ENCODE measurements at places on chromosomes 4 and X.

DNA sequence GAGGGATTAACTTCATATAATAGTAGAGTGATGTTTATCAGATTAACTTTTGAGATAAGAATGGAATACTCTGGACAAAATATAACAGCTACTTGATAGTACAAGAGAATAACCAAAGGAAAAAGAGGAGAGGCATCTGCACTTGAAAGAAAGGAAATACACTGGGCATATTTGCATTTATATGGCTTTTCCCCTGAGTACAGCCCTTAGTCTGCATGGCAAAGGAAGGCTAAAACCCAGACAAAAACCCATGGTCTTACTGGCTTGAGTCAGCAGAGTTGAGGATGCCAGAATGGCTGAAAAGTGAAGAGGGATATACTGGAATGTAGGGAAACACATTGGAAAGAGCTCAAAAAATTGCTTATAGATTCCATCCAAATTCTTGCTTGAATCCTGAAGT, 101.6 kb downstream of the COL4A5 start:
- DNase-seq, result no peak

- no peak for DNase-seq
Observed at GRCh38 chr4:154490583-154491340, 837 bp downstream of the DCHS2 start.

GRCh38 chr4:122434285-122434684, 22.2 kb downstream of the IL2 start:
- DNase-seq, result no peak

DNA sequence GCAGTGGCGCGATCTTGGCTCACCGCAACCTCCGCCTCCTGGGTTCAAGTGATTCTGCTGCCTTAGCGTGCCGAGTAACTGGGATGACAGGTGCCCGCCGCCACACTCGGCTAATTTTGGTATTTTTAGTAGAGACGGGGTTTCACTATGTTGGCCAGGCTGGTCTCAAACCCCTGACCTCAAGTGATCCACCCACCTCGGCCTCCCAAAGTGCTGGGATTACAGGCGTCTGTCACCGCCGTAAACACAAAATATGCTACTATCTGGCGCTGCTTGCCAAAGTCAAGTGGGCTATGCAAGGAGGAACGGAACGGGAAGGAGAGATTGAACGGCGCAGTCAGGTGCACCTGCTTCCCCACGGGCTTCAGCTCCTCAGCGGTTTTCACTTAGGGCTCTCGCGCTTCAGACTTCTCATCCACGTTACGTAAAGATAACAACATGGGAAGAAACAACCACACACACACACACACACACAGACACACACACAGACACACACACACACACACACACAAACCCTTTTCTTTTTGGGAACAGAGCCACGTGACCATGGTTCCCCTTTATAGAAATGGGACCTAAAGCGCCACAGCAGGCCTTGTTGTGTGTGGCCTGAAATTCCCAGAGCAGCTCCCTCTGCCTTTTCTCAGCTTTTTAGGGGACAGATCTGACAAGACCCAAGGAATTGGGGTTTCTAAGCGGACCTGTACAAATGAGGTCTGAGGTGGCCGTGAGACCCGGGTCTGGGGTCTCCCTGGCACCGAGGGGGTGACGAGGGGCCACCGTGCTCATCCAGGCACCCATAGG, 1.5 kb downstream of the P2RY8 start:
- no peak for DNase-seq

GRCh38 chr4:24605216-24605615, 20.9 kb upstream of the DHX15 start:
- DNase-seq, result no peak

DNA sequence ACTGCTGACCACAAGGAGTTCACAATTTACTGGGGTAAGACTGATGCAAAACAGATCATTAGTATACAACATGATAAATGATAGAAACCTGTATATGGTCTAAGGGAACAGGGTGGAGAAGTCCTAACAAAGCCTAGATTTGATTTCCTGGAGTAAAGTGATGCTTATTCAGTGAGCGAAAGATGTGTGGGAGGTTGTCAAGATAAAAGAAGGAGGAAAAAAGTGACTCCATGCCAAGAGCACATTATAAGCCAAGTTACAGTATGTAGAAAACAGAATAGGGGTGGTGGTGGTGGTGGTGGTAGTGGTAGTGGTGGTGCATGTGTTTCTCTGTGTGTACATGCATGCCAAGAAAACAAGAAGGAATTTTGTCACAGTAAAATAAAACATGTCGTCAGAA, 325.2 kb downstream of the MAPK10 start:
- no peak for DNase-seq

- DNase-seq, result no peak
Observed at GRCh38 chrX:19677121-19677520, 161.8 kb upstream of the MAP3K15 start.

- DNase-seq, result no peak
Observed at GRCh38 chr4:159564615-159565014, 461.7 kb downstream of the RAPGEF2 start.

GRCh38 chr4:125254106-125254505, 60.6 kb upstream of the FAT4 start:
- no peak for DNase-seq

DNA sequence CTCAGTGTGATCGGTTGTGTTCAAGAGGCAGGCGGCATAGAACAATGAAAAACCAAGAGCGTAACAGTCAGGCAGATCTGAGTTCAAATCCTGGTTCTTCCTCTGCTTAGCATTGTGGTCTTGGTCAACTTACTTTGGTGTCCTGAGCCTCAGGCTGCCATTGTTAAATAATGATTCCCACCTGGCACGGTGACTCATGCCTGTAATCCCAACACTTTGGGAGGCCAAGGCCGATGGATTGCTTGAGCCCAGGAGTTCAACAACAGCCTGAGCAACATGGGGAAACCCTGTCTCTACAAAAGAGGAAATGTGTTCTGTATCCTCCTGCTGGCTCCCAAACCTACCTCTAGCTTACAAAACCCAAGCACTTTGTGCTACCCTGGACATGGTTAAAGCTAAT, 129.0 kb upstream of the STX18 start:
- DNase-seq, result no peak

DNA sequence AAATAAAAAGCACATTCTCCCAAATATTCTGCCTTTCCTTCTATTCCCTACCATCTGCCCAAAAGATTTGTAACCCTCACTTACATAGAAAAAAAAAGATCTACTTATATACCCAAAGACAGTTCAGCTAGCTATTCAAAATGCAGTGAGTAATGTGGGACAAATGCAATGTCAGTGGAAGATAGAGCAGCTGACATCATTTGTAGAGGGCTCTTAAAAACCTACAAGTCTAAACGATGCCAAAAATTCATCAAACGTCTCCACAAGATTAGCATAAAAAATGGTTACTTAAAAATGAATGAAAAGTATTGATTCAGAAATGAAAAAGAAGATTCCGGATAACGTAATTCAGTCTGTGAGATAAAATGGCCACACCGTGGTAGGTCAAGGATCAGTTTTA, 96.5 kb downstream of the ASB9 start:
- no peak for DNase-seq

GRCh38 chr4:53518807-53519206, 72.5 kb downstream of the LNX1 start:
- no peak for DNase-seq

- DNase-seq, result no peak
Observed at GRCh38 chrX:21996872-21997455, 35.2 kb upstream of the PHEX start.

GRCh38 chr4:71222661-71223060, 116.2 kb upstream of the SLC4A4 start:
- DNase-seq, result no peak

GRCh38 chr4:109631532-109632108, 71.6 kb downstream of the MCUB start:
- DNase-seq, result no peak

GRCh38 chr4:84924434-84924833, 42.1 kb downstream of the WDFY3 start:
- DNase-seq, result no peak

- no peak for DNase-seq
Observed at GRCh38 chrX:40004921-40005291, 92.9 kb downstream of the BCOR start.

- no peak for DNase-seq
Observed at GRCh38 chr4:76950956-76951671, 1.6 kb downstream of the SEPTIN11 start.

- no peak for DNase-seq
Observed at GRCh38 chr4:136754810-136755530, 777.3 kb downstream of the PCDH18 start.

GRCh38 chr4:122673252-122673651, 52.4 kb upstream of the IL21 start:
- no peak for DNase-seq

DNA sequence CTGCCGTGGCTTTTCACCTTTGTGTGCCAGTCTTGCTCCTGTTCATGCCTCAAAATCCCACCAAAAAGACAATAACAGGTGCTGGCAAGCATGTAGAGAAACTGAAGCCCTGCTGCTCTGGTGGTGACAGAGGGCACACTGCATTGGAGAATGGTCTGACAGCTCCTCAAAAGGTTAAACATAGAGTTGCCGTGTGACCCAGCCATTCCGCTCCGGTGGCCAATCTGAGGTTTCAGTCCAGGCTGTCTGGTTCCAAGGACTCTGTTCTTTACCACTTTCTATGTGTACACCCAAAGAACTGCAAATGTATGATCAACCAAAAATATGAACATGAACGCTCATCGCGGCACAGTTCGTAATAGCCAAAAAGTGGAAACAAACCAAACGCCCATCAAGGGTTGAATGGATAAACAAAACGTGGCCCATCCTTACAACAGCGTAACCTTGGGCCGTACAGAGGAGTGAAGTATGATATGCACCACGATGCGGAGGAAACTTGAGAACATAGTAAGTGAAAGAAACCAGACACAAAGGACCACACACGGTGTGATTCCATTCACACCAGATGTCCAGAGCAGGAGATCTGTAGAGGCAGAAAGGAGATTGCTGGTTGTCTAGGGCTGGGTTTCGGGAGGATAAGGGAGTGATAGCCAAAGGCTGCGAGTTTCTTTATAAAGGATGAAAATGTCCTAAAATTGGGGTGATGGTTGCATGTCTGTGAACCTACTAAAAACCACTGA, 33.6 kb upstream of the WFS1 start:
- DNase-seq, result no peak

DNA sequence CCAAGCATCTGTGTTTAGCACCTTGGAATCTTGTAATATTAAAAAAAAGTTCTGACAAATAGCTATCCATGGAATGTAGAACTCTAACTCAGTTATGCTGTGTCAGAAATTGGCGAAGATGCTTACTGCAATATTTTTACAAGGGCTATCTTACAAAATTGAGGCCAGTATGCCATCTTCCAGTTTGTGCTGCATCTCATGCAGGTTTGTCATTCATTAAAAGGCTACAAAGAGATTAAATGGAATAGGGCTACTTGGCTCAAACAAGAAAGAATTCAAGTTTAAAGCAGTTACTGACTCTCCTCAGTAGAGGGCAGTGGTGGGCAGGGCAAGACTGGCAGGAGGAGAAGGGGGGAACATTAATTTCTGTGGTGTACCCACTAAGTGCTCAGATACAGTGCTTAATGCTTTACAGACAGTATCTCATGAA, 66.5 kb downstream of the SHROOM4 start:
- no peak for DNase-seq

DNA sequence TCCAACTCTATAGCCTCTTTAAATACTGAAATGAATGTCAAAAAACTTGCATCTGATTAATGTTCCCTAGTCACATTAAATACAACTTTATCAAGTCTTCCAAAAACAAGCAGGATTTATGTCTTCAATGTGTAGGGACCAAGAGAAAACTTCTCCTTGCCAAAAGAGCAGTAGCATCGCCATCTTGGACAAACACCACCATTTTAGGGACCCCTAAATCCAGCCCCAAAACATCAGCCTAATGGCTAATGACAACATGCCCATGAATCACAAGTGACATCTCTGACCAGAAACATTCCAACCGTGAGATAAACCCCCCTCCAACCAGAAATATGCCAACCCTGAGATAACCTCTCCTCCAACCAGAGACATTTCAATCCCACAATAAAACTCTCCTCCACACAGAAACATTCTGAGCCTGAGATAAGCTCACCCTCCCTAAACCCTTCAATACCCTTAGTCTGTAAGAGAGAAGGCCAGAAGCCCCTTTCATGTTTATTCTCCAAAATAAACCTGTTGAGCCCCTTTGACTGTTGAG, 697.4 kb downstream of the TRAM1L1 start:
- no peak for DNase-seq

DNA sequence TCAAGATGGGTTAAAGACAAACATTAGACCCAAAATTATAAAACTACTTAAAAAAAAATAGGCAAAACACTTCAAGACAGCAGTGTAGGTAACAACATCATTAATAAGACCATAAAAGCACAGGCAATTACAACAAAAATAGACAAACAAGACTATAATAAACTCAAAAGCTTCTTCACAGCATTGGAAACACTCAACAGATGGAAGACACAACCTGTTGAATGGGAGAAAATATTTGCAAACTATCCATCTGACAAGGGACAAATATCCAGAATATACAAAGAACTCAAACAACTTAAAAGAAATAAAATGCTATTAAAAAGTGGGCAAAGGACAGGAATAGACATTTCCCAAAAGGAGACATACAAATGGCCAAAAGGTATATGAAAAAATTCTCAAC, 170.7 kb downstream of the HHIP start:
- DNase-seq, result no peak

DNA sequence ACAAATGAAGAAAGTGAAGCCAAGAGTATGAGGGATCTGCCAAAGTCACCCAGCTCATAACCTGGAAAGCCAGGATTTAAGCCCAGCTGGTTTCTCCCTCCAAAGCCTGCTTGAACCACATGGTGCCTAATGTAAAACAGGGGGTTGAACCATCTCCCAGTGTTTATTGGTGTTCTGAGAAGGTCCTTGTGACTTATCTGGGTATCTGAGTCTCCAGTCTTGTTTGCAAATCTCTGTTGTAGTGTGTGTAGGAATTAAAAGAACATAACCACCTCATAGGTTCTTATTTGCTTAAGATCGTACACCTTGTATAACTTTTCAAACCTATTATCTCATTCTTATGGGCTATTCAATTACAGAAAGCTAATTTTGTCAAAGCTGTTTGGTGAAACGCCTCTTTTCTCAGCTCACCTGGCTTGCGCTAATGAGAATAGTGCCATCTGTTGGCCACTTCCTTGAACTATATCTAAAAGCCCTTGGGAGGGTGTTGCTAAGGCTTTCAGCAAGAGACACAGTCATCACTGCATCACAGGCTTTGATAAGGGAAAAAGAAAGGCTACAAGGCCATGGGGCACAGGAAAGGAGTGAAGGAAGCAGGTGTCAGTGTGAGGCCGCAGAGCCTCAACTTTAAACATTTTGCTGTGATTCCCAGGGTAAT, 34.0 kb downstream of the ETDB start:
- no peak for DNase-seq

DNA sequence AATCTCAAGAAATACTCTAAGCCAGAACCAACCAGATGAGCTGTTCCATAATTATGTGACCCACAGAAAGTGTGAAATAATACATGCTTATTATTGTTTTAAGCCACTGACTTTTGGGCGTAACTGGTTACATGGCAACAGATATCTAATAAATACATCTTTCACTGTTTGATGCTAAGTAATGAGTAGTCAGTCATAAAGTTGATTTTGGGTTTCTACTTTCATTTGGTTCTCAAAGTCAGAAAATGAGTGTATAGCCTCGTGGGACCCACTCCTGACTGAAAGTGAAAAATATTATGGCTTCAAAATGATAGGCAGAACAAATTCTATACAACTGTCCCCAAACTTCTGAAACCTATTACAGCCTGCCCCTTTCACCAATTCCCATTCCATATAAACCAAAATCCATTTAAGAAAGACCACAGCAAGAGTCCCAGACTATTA, 88.0 kb upstream of the CBR4 start:
- no peak for DNase-seq

- DNase-seq, result no peak
Observed at GRCh38 chr4:71185037-71185436, 153.8 kb upstream of the SLC4A4 start.
